ENCODE measurements at places on chromosomes 2 and 18.

- no peak for DNase-seq
These were observed 383.9 kb downstream of the ARHGAP15 start for GRCh38 chr2:143513081-143513480.

GRCh38 chr2:200585730-200586643 lies at the start of gene AOX1:
Gene AOX1, plus strand, starts transcription at chr2:200586014. Its CDS starts 95 bp downstream, at chr2:200586109.
- DNase-seq, result no peak

DNA sequence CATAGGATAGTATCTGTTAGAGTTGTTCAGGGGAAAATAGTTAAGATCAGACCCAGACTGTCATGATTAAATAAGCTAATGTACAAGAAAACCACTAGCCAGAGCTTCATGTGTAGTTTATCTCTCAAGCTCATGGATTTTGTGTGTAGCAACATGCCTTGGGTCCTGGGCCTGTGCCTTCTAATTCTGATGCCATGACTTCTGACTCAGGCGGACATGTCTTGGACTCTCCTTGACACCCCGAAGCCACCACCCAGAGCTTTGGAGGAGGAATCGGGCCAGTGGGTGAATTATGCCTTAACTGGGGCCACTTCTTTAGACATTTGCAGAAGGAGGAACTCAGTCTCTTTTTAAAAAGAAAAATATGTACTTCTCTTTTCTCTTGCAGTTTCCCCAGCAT lies 68.7 kb downstream of the NPAS2 start:
- no peak for DNase-seq

DNA sequence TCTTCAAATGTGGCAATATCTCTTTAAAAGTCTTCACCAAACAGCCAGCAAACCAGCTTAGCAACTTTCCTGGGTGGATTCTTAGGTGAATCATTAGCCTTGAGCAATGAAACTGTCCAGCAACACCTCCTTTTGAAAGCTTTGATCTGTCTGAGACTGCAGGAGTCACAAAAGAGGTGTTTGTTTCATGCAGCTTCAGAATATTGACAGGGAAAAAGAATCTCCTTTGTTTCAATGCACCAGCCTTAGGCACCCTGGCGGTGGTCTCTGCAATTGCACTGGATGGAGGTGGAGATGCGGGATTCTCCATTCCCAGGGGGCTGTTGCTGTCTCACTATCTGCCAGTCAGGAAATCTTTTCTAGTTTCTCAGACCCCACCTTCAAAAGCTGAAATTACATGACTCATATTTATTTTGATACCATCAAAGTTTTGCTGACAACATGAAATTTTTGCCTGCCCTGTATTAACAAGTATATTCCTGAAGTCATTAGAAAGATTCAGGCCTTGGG lies 76.0 kb upstream of the DSG1 start:
- DNase-seq, result no peak

GRCh38 chr2:220521551-220521950 lies 894.1 kb downstream of the SLC4A3 start:
- DNase-seq, result no peak

- DNase-seq, result no peak
These were observed 137.6 kb downstream of the NCK2 start for GRCh38 chr2:105882341-105882740.

DNA sequence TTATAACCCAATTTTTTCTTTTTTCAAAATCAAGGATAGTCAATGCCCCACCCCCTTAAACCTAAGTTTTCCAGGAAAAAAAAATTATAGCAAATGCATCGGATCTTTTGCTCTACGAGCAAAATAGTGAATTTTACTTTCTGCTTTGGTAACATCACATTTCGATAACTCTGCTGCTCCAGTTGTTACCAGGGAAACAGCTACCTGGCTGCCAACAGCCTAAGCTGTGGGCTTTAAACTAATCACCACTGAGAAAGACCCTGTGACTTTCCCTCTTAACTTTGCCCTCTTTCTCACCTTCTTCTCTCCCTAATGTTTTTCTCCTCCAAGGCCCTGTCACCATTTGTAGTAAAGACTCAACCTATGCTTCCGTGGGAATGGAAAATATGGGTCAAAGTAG lies 145.5 kb downstream of the ABCA12 start:
- DNase-seq, result no peak

- DNase-seq, result no peak
These were observed 44.3 kb upstream of the ZBTB7C start for GRCh38 chr18:48453330-48454066.

GRCh38 chr2:219392754-219393153 lies 5.0 kb upstream of the DNPEP start:
- no peak for DNase-seq

DNA sequence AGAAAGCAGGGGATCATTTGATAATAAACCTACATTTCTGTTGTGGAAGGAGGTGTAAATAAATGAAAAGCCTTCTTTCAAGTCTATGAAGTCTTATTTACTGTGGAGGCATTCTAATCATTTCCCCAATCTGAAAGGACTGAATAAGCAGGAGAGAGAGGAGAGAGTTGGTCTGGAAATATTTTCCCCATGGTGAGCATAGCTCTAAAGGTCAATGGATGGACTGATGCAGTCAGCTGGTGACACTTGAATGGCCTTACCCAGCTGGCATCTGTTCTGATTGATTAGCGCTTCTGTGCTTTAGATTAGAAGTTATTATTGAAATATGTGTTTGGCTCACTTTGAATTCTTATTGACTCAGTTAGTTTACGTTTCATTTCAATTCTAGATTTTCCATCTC lies 122.7 kb downstream of the PARD3B start:
- DNase-seq, result no peak

GRCh38 chr2:157245846-157246764 lies 11.4 kb upstream of the GALNT5 start:
- DNase-seq, result no peak

DNA sequence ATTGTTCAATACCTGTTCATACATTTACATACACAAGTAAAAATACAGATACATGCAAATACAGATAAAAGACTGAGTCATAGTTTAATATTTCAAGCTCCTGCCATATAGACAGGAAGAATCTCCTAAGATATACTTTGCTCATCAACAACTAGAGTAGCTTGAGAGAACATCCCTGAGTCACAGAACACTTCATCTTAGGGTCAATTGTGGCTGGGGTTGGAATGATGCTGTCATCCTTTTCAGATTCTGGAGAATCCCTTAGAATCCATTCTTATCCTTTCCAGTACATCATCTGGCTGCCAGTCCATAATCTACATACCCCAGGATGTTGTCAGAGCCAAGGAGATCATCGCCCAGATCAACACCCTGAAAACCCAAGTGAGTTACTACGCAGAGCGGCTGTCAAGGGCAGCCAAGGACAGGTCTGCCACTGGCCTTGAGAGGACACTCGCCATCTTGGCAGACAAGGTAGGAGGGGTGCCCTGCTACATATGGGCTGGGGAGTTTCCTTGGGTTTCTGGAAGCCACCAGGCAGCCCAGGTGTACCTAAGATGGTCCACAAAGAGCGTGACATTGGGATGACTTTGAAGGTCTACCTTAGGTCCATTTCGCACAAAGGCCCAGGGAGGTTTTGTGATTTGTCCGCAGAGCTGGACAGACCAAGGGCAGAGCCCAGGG lies 55.7 kb downstream of the COA5 start:
- no peak for DNase-seq

DNA sequence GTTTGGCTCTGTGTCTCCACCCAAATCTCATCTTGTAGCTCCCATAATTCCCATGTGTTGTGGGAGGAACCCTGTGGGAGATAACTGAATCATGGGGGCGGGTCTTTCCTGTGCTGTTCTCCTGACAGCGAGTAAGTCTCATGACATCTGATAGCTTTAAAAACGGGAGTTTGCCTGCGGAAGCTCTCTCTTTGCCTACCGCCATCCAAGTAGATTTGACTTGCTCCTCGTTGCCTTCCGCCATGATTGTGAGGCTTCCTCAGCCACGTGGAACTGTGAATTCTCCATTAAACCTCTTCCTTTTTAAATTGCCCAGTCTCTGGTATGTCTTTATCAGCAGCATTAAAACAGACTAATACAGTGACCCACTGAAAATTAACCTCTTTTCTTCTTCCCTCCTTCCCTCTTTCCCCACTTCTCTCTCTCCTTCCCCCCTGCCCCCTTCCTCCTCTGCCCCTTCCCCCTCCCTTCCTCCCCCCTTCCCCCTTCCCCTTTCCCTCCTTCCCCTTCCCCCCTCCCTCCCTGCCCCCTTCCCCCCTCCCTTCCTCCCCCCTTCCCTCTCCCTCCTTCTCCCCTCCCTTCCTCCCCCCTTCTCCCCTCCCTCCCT lies 818.8 kb downstream of the SLC4A3 start:
- DNase-seq, result no peak

DNA sequence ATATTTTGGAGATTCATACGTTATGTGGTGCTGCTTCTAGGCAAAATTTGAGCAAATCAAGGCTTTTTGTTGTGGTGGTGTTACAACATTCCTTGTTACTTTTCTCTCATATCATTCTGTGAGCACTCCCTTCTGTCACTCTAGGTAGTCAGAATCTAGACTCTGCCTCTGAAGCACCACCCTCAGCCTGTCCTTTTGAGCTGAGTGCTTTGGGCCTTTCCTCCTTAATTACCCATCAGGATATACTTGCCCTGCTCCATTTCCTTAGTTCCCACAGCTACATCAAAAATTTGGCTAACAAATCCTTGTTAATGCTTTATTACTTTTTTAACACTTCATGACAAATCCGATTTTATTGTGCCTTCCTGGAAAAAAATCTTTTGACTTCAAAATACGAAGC lies 289.6 kb downstream of the CALCRL start:
- DNase-seq, result no peak

DNA sequence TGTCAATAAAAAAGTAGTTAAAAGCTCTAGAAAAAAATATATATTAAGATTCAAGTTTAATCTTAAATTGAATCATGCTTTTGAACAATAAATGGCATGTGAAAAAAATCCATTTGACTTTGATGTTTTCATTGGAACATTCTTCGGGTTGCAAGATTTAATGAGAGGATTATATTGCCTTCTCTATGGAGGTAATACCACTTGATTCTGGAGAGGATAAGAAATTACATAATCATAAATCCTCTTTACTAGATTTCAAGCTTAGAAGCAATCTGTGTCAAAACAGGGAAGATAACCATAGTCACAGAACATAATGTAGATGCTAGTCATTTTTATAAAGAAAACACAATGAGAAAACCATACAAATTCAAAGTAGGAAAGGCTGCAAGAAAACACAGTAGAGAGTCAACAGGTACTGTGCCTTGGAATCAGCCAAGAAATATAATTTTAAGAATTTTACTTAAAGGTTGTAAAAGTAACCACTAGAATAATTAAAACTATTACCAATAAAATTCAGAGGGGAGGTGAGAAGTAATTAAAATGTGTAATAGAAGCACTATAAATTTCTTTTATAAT lies 18.7 kb upstream of the MAPRE2 start:
- no peak for DNase-seq

DNA sequence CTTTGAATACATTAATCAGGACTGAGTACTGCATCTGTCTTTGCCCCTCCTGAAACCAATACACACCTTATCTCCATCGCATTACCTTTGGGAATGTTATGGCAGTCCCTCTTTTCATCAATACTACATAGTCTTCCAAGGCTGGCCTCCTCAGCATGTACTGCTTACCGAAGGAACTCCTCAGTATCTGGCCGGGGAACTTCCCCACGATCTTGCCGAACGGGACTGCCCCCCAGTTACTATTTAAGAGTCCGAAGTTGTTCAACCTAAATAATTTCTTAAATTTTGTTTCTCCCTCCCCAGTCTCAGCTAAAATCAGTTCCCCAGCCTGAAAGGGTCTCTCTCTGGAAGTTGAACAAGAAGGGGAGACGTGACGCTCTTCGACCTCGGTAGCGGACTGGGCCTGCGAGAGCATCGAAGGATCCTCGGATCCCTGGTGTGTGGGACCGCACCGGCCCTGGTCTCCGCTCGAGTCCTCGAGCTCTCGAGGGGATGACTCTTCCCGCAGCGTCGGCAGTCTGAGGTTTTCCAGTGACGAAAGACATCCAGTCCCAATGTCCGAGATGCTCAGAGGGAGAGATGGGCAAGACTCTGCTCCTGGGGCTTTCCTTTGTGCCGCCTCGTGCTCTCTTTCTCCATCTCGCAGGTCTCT lies 489 bp downstream of the TRMT61B start:
- no peak for DNase-seq

- DNase-seq, result no peak
These were observed 44.0 kb downstream of the ARHGEF33 start for GRCh38 chr2:38933653-38934052.

- no peak for DNase-seq
These were observed 139.1 kb downstream of the C1D start for GRCh38 chr2:67923696-67924095.

- DNase-seq, result no peak
These were observed 208.2 kb downstream of the SPP2 start for GRCh38 chr2:234258562-234259141.

DNA sequence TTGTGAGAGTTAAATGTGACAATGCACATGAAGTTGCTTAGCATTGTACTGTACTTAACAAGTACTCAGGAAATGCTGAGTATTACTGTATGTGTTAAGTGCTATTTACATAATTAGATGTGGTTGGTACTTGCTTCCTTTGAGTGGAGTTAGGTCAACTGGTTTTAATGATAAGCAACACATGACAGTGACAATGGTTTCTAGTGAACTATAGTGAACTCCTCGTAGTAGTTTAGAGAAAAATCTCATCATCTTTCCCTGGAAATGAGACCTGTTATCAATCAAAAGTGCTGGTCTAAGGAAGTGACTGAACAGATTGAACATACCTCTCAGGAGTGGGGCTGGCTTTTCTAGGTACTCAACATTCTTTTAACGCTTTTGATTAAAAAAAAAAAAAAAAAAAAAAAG lies 29.2 kb upstream of the ZDBF2 start:
- DNase-seq, result no peak

- DNase-seq, result no peak
These were observed 4.6 kb downstream of the HOXD1 start for GRCh38 chr2:176193048-176193447.

GRCh38 chr2:11027195-11027594 lies 115.5 kb downstream of the KCNF1 start:
- no peak for DNase-seq

GRCh38 chr18:8620845-8621244 lies 11.6 kb downstream of the RAB12 start:
- DNase-seq, result no peak

DNA sequence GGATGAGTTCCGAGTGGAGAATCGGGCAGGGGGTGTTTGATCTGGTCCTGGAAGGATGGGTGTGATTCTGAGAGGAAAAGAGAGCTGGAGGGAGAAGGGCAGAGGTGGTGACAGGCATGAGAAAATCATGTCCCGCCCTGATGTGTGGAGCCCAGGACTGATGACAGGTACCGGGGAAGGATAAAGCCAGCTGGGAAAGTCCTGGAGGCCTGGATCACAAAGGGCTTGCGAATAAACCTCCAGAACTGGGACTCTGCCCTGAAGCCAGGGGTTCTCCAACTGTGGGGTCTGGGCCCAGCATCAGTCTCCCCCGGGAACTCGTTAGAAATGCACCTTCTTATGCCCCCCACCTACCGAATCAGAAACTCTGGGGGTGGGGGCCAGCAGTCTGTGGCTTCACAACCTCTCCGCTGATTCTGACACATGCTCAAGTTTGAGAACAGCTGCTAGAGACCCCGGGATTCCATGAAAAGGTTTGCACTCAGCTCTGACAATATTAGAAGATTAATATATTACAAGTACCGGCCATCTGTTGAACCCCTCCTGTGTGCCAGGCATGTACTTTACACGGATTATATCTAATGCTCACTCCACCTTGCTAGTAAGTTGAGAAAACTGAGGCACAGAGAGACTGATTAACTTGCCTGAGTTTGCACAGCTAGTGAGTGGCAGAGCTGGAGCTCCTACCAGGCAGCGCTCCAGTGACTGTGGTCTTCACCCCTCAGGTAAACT lies 8.0 kb downstream of the TNFRSF11A start:
- DNase-seq, result no peak
